AG09319 (cell line): ENCODE measurements at places on chromosomes 11 and 22.

DNA sequence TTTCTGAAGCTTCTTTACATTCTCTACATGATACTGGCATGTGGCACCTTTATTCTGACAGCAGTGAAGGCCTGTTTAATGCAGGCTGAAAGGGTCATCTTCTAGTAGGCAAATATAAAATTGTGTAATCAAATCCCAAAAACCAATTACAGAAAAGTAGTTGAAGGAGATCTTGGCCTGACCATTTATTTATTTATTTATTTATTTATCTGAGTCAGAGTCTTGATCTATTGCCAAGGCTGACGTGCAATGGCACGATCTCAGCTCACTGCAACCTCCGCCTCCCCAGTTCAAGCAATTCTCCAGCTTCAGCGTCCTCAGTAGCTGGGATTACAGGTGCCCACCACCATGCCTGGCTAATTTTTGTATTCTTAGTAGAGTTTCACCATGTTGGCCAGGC is 22.7 kb upstream of the CECR2 start:
- no peak for DNase-seq

- no peak for DNase-seq
Measured at GRCh38 chr22:44107340-44107739, 73.4 kb upstream of the PARVG start.

DNA sequence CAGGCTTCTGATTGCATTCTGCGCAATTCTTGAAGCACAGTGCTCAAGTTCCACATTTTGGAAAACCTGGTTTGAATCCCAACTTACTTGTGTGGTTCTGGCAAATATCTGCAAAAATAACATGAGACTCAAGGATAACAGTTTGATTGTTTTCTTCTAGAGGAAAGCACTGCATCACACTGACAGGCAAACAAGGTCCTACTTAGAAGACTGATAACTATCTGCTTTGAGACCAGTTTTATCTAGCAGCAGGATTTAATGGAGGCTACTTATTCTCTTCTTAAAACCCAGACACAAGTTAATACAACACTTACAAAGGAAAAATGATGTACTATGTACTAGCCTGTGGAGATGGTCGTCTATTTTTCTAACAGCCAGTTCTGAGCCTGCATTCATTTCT is 41.4 kb downstream of the RIC3 start:
- no peak for DNase-seq

DNA sequence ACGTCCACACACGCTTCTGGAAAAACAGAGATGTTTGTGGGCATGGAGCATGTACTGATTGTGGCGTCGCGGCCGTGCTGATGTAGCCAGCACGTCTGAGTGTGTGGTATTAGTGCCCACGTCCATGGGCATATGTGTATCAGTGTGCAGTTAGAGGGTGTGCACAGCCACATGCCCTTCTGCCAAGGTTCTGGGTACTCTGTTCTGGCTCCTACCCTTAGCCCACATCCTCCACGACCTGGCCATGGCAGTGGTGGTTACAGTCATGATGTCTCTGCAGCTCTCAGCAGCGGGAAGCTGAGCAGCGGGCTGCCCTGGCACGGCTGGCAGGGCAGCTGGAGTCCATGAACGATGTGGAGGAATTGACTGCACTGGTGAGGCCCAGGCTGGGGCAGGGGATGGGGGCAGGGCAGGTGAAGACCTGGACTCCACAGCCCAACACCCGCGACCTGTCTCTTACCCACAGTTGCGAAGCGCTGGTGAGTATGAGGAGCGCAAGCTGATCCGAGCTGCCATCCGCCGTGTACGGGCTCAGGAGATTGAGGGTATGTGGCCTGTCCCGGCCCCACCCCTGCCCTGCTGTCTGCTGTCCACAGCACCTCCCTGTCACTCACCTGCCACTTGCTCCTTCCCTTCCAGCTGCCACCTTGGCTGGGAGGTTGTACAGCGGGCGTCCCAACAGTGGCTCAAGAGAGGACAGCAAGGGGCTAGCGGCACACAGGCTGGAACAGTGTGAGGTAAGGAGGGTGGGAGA is 7.3 kb downstream of the SMTN start:
- no peak for DNase-seq

DNA sequence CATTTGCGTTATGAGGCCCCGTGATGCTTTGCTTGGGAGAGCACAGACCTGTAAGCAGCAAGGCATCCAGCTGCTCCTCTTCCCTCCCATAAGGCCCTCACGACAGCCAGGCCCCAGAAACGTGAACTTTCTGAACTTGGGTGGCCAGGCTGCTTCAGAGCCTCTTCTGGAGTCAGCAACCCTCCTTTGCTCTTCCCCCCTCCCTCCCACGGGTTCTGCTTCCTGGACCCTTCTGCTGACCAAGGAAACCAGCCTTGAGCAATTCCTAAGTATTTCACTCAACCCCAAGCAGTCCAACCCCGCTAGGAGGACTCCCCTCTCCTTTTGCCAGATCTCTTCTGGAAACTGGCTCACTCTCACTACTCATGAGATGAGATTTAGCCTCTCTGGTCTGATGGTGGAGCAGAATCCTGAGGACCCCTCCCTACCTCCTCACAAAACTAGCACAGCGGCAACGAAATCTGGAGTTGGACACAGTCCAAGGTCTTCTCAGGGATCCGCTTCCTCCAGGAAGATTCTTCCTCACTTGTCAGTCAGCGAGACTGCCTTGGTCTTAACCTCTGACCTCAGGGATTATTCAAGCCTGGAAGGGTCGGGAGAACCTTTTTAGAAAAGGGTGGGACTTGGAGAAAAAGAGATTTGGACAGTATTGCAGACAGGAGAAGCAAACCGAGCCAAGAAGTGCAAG is 86.2 kb downstream of the UBASH3B start:
- no peak for DNase-seq

DNA sequence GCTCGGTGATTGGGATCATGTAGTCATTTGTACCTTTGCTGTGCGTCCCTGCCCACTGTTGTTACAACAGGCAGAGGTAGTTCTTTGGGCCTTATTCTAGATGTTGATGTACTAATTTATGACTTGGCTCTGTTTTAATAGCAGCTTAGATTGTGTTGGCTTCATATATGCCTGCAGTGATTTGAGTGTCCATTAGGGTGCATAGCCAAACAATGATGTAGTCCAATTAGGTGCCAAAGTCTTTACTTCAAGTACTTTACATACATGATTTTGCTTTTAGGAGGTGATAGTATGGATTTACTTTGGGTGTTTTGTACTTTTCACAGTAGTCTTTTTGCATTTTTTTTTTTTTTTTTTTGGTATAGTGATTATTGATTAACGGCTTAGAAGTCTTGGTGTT is 46.4 kb downstream of the PPP6R3 start:
- no peak for DNase-seq

DNA sequence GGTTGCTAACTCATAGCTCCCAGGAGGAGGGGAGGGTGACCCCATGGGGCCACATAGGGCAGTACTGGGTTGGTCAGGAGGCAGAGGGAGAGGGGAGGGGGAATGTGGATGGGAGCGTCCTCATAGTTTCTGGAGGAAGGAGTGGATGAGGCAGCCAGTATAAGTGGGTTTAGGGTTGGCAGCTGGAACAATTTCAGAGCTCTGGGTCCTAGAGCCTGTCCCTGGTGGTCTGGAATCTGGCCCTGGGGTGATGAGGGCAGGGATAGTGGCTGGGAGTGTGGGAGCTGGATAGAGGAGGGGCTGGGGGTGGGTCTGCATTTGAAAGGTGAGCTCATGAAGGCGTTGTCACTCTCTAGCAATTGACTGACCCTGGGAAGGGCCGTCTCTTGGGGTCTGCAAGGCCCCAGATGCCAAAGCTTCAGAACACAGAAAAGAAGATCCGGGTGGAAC is 5.3 kb upstream of the MRGPRG start:
- DNase-seq = no peak

- DNase-seq = no peak
Measured at GRCh38 chr22:17159504-17159951, 451 bp upstream of the HDHD5 start.

GRCh38 chr11:27440090-27440489 is 32.5 kb downstream of the LGR4 start:
- DNase-seq = no peak

GRCh38 chr22:31818481-31819392 is 64.9 kb downstream of the DEPDC5 start:
- peak; percentile 12 for DNase-seq

- DNase-seq = no peak
Measured at GRCh38 chr11:131463649-131464425, 93.4 kb downstream of the NTM start.
